ENCODE measurements at places on chromosomes 2 and 18.

GRCh38 chr2:20650877-20651730 is at the start of gene HS1BP3:
Gene HS1BP3 (minus strand): TSS chr2:20651098. CDS start chr2:20651063, 35 bp downstream.
- peak; percentile 95 for DNase-seq

GRCh38 chr18:31549416-31549815 is 42.3 kb upstream of the TTR start:
- no peak for DNase-seq

GRCh38 chr18:10057401-10057893 is 143.6 kb downstream of the VAPA start:
- no peak for DNase-seq

DNA sequence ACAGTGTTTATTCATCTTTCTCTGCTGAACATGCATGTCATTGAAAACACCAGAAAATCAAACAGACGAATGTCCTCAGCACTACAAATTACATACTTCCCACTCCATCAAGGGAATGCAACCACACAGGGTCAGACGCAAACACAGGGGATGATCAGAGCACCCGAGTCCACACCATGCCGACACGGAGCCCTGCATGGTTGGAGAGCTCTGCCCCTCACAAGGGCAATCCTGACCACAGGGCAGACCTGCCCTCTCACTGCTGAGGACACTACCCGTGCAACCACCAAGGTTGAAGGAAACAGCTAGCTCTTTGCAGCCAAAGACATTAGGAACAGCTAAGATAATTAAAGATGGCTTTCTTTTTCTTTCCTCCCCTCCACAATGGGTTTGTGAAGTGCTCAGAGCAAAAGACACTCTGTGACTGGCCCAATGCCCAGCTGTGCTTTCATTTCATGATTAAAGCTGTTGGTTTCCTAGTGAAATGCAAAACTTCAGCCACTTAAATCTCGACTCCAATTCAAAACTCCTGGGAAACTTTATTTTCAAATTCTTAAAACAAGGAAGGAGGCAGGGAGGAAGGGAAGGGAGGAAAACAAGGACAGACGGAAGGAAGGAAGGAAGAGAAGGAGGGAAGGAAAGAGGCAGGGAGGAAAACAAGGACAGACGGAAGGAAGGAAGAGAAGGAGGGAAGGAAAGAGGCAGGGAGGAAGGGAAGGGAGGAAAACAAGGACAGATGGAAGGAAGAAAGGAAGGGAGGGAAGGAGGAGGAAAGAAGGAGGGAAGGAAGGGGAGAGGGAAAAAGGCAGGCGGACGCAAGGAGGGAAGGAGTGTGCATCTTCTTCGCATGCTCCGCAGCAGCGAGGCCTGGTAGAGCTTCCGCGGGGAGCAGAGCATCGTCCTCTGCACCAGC is 65.8 kb downstream of the NDUFA10 start:
- no peak for DNase-seq

DNA sequence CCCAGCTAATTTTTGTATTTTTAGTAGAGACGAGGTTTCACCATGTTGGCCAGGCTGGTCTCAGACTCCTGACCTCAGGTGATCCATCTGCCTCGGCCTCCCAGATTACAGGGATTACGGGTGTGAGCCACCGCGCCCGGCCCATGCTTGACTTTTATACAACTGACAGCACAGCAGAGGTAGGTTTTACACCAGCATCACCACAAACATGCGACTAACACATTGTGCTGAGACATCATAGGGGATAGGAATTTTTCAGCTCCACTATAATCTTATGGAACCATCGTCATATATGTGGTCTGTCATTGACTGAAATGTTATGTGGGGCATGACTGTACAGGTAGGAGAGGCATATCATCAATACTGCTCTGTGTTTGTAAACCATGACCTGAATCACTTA is 122.1 kb downstream of the THADA start:
- DNase-seq: no peak

DNA sequence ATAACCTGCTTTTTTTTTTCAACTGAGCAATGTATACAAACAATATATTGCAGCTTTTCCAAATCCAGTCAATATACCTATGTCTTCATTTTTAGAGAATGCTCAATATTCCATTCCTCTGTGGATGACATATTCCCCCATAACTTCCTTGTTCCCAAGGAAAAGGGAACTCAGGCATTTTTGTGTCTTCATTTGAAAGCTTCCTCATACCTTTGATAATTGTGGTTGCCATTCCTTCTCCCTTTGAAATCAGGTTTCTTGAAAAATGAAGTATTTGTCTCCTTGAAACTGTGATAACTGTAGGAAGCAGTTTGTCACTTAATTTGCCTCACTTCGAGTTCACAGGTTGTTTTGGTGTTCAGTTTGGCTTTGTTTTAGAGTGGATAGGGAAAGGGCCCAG is 13.5 kb downstream of the ELAC1 start:
- DNase-seq: no peak

- no peak for DNase-seq
Measured at GRCh38 chr2:24658531-24659202, 134.5 kb downstream of the PTRHD1 start.

GRCh38 chr2:235083822-235084221 is 132.0 kb downstream of the SH3BP4 start:
- DNase-seq: no peak

GRCh38 chr2:222713002-222713401 is 41.5 kb downstream of the MOGAT1 start:
- DNase-seq: no peak

GRCh38 chr2:109065391-109065734 is 63.6 kb upstream of the SH3RF3 start:
- DNase-seq: no peak

DNA sequence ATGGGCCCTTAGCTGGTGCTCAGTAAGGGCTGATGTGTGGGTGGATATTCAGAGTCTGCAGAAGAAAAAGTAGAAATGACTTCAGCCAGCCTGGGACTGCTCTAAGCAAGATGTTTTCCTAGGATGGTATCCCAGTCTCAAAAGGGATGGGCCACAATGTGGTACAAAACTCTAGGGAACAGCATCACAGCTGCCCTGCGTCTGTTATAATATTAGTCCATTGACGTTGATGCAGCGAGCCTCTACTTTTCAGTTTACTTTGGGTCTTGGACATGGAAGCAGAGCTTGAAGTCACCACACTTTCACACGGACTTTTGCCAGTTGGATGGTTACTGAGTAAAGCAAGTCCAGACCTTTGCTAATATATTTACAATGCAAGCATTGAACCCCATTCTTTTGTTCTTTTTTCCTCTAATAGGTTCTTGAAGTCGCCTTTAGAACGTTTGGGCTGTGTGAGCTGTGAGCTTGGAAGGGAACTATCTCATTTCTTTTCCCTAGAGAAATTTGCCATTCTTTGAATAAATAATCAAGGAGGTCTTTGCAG is 105.7 kb downstream of the RDH14 start:
- no peak for DNase-seq

GRCh38 chr2:69791045-69791444 is 38.4 kb upstream of the GMCL1 start:
- no peak for DNase-seq

DNA sequence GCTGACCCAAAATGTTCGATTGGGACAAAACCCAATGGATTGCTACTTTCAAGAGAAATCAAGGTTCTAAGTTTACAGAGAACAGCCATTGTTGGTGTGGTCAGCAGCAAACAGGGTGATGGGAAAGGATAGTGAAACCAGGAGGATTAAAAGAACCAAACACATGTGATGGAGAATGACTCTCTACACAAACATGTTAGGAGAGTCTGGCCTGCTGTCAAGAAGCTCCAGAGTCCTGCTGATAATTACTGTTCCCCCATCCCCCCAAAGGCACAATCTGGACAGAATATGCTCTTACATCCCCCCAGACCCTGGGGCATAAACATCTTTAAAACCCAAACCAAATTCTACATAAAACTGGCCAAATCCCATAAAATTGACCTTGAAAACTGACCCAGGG is 32.0 kb upstream of the ACYP2 start:
- no peak for DNase-seq

GRCh38 chr2:132473174-132473883 is 56.7 kb downstream of the GPR39 start:
- no peak for DNase-seq

DNA sequence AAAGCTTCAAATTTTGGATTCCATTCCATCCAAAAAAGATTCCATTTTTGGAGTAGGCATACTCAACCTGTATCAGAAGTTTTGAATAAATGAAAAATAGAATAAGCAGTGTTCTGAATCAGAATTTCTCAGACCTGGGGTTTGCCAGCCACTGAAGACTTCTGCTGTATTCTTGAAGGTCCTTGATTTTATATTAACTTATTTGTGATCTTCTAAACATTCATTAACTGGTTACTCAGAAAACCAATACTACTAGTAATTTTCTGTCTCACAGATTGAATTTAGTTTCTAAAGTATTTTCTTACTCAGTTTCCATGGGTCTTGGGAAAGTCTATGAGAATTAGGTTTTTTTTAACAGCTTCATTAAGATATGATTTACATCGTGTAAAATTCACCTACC is 60.9 kb downstream of the RIF1 start:
- DNase-seq: no peak
